A549 (cell line): ENCODE measurements at places on chromosomes 5 and 9.

DNA sequence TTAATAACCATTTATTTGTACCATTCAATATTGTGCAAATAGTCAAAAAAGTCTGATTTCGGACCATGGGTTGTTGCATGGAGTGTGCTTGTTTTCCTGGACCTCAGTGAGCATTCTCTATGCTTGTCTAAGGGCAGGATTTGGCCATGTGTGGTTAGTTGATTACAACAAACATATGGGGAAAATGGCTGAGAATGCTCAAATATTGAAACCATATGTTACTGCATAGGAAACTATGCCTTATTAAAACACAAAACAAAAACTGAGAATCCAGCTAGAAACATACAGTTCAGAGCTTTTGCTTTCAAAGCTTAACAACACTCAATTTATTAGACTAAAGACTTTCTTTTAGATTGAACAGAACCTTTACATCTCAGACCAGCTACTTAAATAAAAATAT, 928.3 kb downstream of the NR2F1-AS1 start:
- no peak for DNase-seq

GRCh38 chr5:66223637-66224036, 79.5 kb downstream of the SREK1 start:
- DNase-seq = peak; percentile 29

DNA sequence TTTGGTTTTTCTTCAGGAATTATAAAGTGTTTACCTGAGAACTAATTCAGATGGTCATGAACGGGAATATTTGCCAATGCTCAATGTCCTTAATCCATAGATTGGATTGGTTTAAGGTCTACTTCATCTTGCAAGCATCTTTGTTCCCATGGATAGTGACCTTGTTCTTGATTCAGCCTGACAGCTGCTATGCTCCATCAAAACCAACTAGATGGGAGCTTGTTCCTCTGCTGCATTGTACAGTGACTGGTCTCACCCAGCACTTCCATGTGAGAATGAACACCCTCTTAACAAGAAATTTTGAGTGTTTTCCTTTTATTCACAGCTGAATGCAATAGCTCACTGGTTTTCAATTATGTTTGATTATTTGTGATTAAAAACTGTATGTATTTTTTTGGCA, 312.6 kb upstream of the ACTBL2 start:
- no peak for DNase-seq

GRCh38 chr5:148922606-148923005, 96.2 kb downstream of the ADRB2 start:
- DNase-seq = no peak

GRCh38 chr9:116008278-116008677, 145.3 kb upstream of the PAPPA start:
- DNase-seq = peak; percentile 61

GRCh38 chr9:130111786-130112537, 58.3 kb downstream of the GPR107 start:
- DNase-seq = no peak

- no peak for DNase-seq
Measured at GRCh38 chr5:149857499-149857898, 87.1 kb downstream of the PDE6A start.

GRCh38 chr5:123460296-123460729, 37.1 kb upstream of the CEP120 start:
- peak; percentile 69 for DNase-seq

DNA sequence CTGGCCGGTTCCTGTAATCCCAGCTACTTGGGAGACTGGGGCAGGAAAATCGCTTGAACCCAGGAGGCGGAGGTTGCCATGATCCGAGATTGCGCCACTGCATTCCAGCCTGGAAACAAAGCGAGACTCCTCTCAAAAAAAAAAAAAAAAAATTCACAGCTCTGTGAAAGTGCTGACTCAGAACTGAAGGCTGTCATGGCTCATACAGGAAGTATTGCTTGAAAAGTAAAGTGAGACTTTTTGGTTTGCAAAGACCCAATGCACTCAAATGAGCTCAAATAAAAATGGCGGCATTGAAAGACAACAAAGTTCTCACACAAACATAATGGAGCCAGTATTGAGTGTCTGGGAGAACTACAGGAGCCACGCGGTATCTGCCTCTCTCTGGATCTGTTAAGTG, 202.1 kb downstream of the FBXL7 start:
- DNase-seq = no peak

DNA sequence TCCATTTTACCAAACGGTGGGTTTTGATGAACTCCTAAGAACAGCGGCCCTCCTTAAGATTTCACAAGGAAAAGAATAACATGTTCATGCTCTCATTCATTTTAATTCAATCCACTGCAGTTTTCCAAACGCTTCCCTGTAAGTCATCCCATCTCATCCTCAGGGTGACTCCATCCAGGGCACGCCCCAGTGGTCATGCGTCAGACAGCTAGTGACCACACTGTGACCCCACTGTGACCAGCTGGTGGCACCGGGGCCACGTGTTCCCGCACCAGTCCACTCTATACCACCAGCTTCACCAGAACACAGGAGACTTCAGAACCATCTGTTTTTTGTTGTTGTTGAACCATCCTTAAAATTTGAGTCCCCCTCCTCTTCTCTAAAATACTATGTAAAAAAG, 14.3 kb downstream of the ATPSCKMT start:
- DNase-seq = no peak

DNA sequence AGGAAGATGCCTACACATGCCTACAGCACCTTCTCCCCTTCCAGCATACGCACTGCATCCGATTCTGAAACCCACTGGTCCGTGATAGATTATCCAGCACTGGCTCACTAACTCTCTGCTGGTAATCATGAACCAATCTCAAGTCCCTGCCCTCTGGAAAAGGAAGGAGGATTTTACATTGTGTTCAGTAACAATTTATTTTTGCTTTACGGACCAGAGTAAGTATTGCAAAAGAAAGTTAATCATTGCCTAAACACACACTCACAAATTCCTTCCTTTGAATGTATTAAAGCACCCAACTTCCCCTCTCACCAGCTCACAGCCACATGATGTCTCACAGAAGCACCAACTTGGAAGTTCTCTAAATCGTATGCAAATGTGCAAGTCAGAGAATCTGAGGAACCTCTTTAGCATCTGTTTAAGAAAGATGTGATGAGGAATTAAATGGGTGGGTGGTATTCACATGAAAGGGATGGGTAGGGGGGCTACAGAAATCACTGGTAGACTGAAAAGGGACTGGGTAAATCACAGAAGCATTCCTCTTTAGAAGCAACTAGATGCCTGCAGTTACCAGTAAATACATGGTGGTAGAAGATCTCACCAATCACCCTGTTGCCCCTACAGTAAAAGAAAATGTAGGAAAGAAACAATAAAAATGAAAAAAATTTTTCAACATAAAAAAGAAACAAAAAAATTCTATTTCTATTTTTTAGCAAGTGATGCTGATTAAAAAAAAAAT, 8.4 kb downstream of the GNAQ start:
- DNase-seq = no peak

DNA sequence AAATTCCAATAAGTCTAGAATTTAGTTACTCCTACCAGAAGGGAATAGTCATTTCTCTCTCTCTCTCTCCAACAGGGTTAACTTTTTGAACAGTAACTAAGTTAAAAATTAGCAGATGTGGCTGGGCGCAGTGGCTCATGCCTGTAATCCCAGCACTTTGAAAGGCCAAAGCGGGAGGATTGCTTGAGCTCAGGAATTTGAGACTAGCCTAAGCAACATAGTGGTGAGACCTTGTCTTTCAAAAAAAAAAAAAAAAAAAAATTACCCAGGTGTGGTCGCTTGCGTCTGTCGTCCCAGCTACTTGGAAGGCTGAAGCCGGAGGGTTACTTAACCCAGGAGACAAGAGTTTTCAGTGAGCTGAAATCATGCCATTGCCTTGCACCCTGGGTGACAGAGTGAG, 639.7 kb downstream of the PTPRD start:
- DNase-seq = no peak

DNA sequence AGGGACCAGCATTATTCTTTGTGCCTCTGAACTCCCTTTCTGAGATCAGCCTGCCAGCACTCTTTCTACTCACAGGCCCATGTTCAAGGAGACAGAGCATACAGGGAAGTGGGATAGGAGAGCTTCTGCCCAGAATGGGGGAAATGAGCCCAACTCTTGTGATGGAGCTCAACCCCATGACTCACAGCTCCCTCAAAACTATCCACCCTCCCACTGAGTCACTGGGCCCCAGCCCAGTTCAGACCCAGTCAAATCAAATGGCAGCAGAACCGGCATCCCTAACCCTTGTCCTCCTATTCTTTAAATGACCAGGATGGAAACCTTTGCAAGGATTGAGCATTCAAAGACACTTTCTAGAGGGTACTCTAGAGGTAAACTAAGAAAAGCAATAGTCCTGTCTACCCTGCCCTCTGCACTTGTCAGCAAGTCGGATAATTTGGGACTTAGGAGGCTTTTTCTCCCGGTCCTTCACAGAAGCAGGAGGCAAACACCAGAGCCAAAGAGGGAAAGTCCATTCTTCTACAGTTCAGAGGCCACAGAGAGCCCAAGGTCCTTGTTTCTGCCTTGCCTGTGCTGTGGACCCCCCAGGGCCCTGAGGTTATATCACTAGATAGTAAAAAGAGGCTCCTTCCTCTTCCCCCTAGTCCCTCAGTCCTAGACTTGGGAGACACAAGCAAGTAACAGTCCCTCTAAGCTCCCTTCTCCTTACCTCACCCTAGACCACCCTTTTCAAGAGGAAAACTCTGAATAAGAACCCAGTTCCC, 3.2 kb downstream of the ATOSB start:
- no peak for DNase-seq

DNA sequence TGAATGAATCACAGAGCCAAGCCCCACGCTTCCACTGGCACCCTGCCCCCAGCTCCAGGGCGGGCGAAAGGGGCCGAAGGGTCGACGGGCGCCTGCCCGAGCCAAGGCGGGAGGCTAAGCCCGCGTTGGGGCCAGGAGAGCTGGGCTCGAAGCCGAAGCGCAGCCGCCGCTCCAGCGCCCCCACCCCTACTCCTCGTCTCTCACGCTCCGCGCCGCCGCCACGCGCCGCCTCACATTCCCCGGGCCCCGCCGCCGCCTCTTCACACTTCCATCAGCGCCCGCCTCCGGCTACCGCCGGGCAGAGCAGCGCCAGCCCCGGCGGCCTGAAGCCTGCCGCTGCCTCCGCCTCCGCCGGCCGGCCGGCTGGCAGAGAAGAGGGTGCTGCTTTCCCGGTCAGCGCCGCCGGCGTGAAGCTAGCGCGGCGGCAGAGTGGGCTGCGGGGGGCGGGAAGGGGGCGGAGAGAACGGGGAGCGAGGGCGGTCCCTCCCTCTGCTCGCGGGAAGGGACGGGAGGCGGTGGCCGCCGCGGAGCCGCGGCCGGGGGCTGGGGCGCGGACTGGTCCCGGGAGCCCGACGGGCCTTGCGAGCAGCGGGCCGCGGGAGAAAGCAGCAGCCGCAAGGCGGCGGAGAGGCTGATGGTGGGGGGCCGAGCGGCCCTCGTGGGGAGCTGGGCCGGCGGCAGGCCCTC, at the start of gene HOMER1:
Gene HOMER1, minus strand, starts transcription at position 431 of the 687 bp plus-strand sequence. CDS start 1,360 bp downstream, outside the sequence.
- peak; percentile 64 for DNase-seq

- peak; percentile 19 for DNase-seq
Measured at GRCh38 chr9:79492092-79493009, 79.4 kb upstream of the TLE4 start.

GRCh38 chr9:21286099-21286498, 19.0 kb downstream of the IFNA5 start:
- DNase-seq = no peak

DNA sequence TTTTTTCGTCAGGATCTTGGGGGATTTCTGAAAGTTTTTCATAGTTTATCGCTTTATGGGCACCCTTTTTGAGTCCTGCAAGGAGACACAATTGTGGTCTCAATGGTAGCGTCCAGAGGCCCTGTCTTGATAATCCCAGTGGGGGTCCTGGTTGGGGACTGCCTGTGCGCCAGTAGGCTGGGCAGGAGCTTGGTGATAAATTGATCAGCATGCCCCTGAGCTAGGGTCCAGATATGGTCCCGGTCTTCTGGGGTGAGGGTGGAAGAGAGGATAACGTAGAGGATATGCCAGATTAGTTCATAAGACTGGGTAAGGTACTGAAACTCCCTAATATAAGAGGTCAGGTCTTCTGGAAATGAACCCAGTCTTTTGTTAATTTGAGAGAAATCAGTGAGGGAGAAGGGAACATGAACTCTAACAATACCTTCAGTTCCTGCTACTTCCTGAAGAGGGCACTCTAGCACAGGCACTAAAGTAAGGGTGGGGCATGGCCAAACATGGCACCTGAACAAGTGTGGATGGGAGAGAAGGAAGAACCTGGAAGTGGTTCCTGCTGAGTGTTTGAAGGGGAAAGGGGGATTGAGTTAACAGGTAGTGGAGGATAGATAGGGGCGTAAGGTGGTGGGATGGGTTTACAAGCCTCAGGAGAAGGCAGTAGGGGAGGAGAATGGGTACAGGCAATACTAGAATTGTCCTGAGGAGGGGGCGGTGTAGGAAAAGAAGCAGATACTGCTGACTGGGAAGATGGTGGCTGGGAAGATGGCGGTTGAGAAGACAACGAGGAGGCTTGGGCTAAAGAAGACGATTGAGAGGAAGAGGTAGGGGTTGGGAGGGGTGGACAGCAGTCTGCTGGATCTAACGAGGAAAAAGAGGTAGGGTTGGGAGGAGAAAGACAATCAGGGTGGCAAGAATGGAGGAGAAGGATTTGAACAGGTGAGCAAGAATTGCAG, 33.8 kb upstream of the ANXA2R start:
- DNase-seq = peak; percentile 41

GRCh38 chr9:79565245-79565644, 6.5 kb upstream of the TLE4 start:
- DNase-seq = no peak

DNA sequence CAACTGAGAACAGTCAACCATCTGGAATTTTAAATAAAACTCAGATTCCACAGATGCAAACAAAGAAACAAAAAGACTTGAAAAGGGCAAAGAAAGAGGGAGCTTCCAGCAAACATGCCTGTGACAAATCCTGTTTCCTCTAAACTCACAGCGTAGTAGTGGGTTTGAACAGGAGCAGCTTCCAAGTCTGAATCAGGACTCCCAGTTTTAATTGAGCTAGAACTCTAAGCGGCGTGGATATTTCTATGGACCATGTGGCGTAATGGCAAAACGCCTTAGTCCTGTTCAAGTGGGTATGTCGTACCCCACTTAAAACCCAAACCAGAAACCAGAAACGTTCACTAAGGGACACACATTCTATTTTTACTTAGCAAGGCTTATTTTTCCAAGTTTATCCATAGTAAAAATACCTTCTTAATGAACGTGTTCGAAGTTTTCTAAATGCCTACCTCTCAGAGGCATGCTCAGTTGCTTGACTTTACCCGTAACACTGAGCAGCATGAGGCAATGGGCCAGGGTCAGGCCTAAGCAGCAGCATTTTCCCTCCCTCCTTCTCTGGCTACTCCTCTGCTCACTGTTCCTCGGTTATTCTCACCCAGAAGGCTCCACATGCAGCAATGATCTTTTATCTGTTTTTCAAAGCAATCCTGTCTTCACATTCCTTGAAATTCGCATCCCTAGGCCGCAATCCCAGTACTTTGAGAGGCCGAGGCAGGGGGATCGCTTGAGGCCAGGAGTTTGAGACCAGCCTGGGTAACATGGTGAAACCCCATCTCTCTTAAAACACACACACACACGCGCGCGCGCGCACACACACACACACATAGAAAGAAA, 77.9 kb downstream of the FNBP1 start:
- DNase-seq = no peak

- DNase-seq = peak; percentile 67
Measured at GRCh38 chr9:130938652-130939404, at the start of gene FIBCD1. FIBCD1 (minus strand) TSS chr9:130939247; CDS start chr9:130938607, 640 bp downstream.

- DNase-seq = no peak
Measured at GRCh38 chr5:147750065-147750464, 32.5 kb downstream of the JAKMIP2 start.
